ENCODE measurements at places on chromosomes 5 and 9. TPM values are rescaled to one million over a fixed set of nuclear protein-coding genes. Genes with fewer than 3 reads are reported as not detected.

Gene PDGFRB
- total RNA-seq, result 13.6 TPM

Gene PRSS3
- 39.5 TPM for total RNA-seq

Gene ADAMTS13
- 0.27 TPM for total RNA-seq

Gene SPATA31C1
- not detected for total RNA-seq

- H3K4me1 ChIP-seq, result peaks cover 84% of the 10 kb centered on the region
- H3K4me3 ChIP-seq, result no peak overlapping the region
- peak overlapping the region; percentile 62 for H3K27ac ChIP-seq
- no peaks in the 10 kb centered on the region for H3K27me3 ChIP-seq
- H3K36me3 ChIP-seq, result no peaks in the 10 kb centered on the region
Observed at GRCh38 chr5:132772291-132773070, 4.6 kb downstream of the SEPTIN8 start.

DNA sequence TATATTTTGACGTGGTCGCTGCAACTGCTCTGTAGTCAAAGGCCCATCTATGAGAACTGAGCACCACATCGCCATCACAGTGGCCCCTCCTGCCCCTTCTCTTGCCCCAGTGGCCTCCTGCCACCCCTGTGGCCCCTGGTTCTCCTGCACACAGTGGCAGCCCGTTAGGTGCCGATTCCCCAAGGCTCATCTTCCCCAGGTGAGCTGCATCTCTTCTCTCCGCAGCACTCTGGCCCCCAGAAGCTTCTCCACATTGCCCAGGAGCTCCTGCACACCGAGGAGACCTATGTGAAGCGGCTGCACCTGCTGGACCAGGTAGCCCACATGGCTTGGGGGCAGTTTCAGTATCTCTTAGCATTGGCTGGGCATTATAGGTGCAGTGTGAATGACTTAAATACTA lies 55.4 kb downstream of the FGD3 start:
- no peaks in the 10 kb centered on the region for H3K4me1 ChIP-seq
- no peaks in the 10 kb centered on the region for H3K36me3 ChIP-seq
- no peak overlapping the region for H3K4me3 ChIP-seq
- H3K27me3 ChIP-seq, result no peaks in the 10 kb centered on the region
- no peak overlapping the region for H3K27ac ChIP-seq

DNA sequence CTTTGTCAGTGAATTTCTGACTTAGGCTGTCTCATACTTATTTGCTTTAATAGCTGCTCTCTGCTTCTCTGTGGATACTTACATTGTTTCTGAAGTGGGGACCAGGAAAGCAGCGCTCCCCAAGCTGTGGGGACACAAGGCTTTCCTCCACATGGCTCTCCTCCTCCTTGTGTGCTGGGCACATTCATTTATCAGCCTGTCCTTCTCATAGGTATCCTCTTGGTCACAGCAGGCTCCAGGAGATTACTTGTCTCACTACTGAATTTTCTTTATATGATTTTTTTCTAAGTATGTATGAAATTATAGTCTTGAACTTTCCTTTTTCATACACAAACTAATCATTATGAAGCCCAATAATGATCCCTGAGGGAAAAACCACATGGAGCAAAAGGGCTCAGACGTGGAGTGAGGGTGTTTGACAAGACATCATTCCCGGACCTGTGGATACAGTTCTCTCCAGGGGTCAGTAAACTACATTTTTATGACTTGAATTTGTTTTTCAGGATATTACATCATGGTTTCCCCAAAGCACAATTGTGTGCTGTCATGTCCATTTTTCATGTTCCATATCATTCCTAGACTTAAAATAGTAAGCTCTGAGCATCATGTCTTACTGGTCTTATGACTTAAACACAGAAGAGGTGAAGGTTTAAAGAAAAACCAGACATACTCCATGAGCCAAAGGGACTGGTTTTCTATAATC lies 234.5 kb downstream of the PCSK1 start:
- no peak overlapping the region for H3K27ac ChIP-seq
- no peaks in the 10 kb centered on the region for H3K4me1 ChIP-seq
- H3K4me3 ChIP-seq, result no peak overlapping the region
- H3K36me3 ChIP-seq, result no peaks in the 10 kb centered on the region
- no peaks in the 10 kb centered on the region for H3K27me3 ChIP-seq
- DNase-seq, result no peak

DNA sequence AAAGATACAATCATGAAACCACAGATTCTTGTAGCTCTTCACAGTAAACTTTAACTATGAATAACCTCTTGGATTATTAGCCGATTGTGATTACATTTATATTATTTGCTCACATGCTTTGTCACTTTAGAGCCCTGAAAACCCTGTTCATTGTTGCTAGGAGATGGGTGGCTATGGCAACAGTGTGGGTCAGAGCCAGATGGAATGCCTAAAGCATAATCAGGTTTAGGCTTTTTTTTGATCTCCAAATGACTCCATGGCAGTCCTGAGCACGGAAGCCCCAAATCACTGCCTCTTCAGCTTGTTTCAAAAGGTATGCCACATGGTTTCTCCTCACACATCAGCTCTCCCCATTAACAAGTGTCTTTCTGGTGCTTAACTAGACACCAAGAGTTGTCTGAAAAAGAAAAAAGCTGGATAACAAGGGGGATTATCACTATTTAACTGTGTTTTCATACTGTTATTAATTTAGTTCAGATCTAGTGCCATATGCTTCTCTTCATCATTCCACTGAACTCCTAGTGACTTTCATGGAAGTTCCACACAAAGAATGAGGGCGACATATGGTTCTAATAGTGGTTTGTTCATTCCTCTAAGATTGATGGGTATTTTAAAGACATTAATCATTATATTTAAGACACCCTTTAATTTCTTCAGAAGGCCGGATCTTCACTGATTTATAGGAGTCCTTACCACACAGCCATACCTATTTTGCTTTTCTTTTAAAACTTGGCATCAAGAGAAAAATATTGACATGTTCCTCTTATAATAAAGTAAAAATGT lies 88.8 kb upstream of the PAM start:
- H3K4me3 ChIP-seq, result no peak overlapping the region
- H3K4me1 ChIP-seq, result peaks cover 58% of the 10 kb centered on the region
- DNase-seq, result no peak
- no peak overlapping the region for H3K27ac ChIP-seq

DNA sequence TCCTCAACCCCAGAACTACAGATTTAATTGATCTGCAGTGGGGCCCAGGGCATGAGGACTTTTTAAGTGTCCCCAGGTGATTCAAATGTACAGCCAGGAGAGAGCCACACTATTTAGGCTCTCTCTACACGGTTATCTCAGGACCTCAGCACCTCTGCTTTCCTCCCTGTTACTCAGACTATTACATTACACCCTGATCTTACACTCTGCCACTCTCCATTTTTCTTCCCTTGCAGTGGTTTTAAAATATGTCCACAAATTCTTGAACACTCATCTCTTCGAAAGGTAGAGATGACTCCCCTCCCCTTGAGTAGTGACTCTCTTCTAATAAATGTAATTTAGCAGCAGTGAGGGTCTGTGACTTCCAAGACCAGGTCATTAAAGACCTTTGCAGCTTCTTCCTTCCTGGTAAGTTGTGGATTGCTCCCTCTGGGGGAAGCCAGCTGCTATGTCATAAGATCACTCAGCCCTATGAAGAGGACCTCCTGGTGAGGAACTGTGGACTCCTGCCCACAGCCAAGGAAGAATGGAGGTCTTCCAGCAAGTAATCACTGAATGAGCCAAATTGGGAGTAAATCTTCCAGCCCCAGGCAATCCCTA lies 87.5 kb upstream of the SSBP2 start:
- H3K4me3 ChIP-seq, result no peak overlapping the region
- no peaks in the 10 kb centered on the region for H3K36me3 ChIP-seq
- no peaks in the 10 kb centered on the region for H3K27me3 ChIP-seq
- no peak for DNase-seq
- no peak overlapping the region for H3K27ac ChIP-seq

GRCh38 chr5:83564069-83564749 lies 92.7 kb downstream of the VCAN start:
- no peaks in the 10 kb centered on the region for H3K27me3 ChIP-seq
- H3K4me3 ChIP-seq, result no peak overlapping the region
- H3K4me1 ChIP-seq, result no peaks in the 10 kb centered on the region

DNA sequence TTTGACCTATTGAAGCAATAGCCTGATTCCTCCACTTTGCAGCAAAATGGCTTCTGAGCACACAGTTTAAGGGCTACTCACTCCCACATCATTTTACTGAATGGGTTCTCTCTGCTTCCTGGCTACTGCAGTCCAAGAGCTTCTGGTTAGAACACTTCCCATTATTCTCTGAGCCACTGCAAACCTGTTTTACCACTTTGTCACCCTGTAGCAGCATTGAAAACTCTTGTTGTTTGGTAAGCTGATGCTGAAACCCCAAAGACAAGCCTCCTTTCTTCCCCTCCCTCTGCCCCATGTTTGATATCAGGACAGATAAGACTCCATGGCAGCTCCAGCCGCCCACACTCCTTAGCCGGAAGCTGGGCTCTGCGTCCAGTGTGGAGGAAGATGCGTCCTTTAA lies 84.4 kb upstream of the RARS1 start:
- H3K27ac ChIP-seq, result peak overlapping the region; percentile 55
- no peaks in the 10 kb centered on the region for H3K27me3 ChIP-seq
- peaks cover 23% of the 10 kb centered on the region for H3K36me3 ChIP-seq
- no peak overlapping the region for H3K4me3 ChIP-seq
- peaks cover 20% of the 10 kb centered on the region for H3K4me1 ChIP-seq

- no peak overlapping the region for H3K4me3 ChIP-seq
- no peaks in the 10 kb centered on the region for H3K27me3 ChIP-seq
- no peaks in the 10 kb centered on the region for H3K4me1 ChIP-seq
- no peak for DNase-seq
Observed at GRCh38 chr9:132099741-132100407, 20.2 kb upstream of the MED27 start.

- H3K4me1 ChIP-seq, result no peaks in the 10 kb centered on the region
- no peak for DNase-seq
- H3K4me3 ChIP-seq, result no peak overlapping the region
Observed at GRCh38 chr9:89533411-89534095, 35.6 kb upstream of the SEMA4D start.

- DNase-seq, result no peak
- no peaks in the 10 kb centered on the region for H3K36me3 ChIP-seq
- no peaks in the 10 kb centered on the region for H3K27me3 ChIP-seq
- H3K4me3 ChIP-seq, result no peak overlapping the region
Observed at GRCh38 chr9:99178912-99179872, 42.5 kb downstream of the ALG2 start.

GRCh38 chr5:1029282-1029944 lies 20.8 kb downstream of the NKD2 start:
- no peak for DNase-seq
- H3K4me1 ChIP-seq, result no peaks in the 10 kb centered on the region
- H3K27me3 ChIP-seq, result no peaks in the 10 kb centered on the region
- H3K36me3 ChIP-seq, result no peaks in the 10 kb centered on the region

GRCh38 chr9:92463984-92464383 lies 18.3 kb downstream of the ASPN start:
- H3K4me1 ChIP-seq, result no peaks in the 10 kb centered on the region
- H3K36me3 ChIP-seq, result no peaks in the 10 kb centered on the region
- H3K27ac ChIP-seq, result peak overlapping the region; percentile 73
- DNase-seq, result no peak
- H3K4me3 ChIP-seq, result no peak overlapping the region

DNA sequence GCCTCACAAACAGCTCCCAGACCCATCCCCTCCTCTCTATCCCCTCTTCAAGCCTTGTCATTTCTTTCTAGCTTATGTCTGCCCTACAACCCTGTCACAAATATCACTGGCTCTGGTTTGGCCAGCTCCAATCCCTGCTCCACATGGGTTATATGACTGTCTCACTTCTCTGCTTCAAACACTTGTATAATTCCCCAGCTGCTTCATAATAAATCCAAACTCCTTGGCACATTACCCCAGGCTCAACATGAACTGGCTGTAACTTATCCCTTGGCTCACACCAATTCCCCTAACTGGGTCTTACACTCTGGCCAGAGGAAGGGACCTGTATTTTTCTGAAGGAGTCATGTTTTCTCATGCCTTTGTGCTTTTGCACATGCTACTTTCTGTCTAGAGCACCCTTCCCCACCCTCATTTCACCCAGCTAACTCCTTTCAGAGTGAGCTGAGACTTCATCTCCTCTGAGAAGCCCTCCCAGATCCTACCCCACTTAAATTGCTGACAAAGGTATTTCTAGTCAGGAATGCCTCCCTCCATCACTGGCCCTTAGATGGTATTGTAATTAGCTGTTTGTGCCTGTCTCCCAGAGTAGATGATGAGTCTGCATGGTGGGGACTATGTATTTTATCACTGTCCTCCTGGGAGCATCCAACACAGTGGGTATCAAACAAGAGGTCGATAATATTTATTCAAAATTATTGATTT lies 5.3 kb downstream of the PRXL2C start:
- DNase-seq, result no peak
- H3K27me3 ChIP-seq, result no peaks in the 10 kb centered on the region
- no peaks in the 10 kb centered on the region for H3K36me3 ChIP-seq

DNA sequence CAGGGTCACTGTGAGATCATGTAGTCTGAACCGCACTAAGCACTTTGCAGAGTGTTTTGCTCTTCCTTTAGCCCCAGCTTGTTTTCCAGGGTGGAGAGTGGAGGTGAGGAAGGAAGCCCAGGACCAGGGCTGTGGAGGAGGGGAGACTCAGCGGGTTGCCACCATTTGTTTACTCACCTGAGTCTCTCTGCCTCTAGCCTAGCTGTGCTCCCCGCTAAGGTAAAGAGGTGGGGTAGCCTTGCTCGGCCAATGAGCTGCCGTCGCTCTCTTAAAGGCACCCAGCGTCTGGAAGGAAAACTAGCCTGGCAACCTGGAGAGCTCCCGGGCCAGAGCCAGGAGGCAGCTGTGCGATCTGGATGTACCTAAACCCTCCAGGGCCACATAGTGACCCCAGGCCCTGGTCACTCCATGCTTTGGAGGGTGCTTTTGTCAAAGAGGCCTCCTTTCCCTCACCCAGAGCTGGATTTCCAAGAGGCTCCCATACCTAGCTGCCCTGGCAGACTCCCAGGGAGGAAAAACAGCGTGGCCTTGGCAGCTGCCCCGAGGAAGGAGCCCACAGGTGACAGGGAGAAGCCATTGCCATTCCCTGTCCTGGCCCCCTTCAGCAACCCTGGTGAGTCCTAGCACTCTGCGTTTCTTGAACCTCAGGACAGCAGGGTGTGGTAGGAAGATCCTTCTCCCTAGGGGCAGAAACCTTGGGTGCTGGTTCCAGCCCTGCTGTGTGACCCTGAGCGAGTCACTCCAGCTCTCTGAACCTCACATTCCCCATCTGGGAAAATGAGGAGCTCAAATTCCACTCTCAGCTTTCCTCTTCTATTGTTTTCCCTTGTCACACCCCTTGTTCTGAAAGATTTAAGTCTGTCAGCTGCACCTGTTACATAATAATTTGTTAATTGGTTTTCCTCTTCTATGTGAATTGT lies 42.4 kb upstream of the LARP1 start:
- H3K36me3 ChIP-seq, result no peaks in the 10 kb centered on the region
- H3K4me3 ChIP-seq, result peak overlapping the region; percentile 57
- H3K27ac ChIP-seq, result peak overlapping the region; percentile 80
- peaks cover 21% of the 10 kb centered on the region for H3K4me1 ChIP-seq
- no peak for DNase-seq
- no peaks in the 10 kb centered on the region for H3K27me3 ChIP-seq

DNA sequence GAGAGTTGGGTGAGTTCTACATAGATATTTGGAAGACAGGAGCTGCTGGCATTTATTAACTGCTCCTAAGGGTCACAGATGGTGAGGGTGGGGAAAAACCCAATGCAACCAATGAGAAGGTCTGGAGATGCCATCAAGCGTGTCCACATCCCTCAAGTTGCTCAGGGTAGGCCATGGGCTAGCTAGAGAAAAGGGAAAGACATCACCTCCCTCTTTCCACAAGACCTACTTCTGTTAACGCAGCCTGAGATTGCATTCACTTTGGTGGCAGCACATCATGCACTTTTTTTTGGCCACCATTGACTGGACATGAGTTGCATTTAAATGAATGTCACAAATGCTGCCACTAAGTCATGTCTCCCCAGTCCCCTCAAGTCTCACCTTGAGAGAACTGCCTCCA lies 71.4 kb downstream of the ARHGEF37 start:
- no peak for DNase-seq
- no peaks in the 10 kb centered on the region for H3K27me3 ChIP-seq
- H3K4me1 ChIP-seq, result no peaks in the 10 kb centered on the region
- H3K4me3 ChIP-seq, result no peak overlapping the region
